Smooth muscle cell of bladder (primary cell): ENCODE measurements at places on chromosomes 3 and 15. TPM values are rescaled to one million over a fixed set of nuclear protein-coding genes. Genes with fewer than 3 reads are reported as not detected.

CPNE4 gene
- total RNA-seq, result under 0.01 TPM in 1 of 2 replicates, not detected in the other

PDCD6IP gene
- total RNA-seq, result 58.9 and 61.3 TPM in 2 replicates

EXD1 gene
- total RNA-seq, result not detected in 2 replicates

TBC1D2B gene
- 38.1 and 59.4 TPM in 2 replicates for total RNA-seq

ERICH6 gene
- total RNA-seq, result under 0.01 TPM in 1 of 2 replicates, not detected in the other

XYLB gene
- total RNA-seq, result 3.1 and 4.1 TPM in 2 replicates

ADAMTS7 gene
- total RNA-seq, result 3.8 and 4.1 TPM in 2 replicates

CISH gene
- total RNA-seq, result 0.57 and 1.3 TPM in 2 replicates

IGF2BP2 gene
- 28.8 and 29.3 TPM in 2 replicates for total RNA-seq

PIK3CB gene
- 6.4 and 7.1 TPM in 2 replicates for total RNA-seq
